ENCODE measurements at places on chromosomes 2 and 18.

- DNase-seq: no peak
These were observed 40.9 kb downstream of the BABAM2 start for GRCh38 chr2:27931361-27931950.

DNA sequence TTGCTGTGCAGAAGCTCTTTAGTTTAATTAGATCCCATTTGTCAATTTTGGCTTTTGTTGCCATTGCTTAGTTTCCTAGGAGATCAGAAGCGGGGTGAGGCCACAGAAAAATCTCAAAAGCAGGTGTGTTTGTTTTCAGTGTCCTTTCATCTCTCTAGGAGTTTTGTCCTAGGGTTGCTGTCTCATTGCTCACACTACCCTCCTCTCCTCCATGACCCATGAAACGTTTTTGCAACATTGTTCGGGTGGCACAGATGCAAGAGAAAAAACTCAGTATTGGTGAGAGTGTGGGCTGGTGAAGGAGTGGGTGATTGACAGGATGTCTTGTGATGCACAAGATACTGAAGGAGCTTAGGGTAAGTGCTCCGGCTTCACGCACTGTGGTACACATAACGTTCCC, 103.6 kb downstream of the LYPD1 start:
- DNase-seq: no peak

DNA sequence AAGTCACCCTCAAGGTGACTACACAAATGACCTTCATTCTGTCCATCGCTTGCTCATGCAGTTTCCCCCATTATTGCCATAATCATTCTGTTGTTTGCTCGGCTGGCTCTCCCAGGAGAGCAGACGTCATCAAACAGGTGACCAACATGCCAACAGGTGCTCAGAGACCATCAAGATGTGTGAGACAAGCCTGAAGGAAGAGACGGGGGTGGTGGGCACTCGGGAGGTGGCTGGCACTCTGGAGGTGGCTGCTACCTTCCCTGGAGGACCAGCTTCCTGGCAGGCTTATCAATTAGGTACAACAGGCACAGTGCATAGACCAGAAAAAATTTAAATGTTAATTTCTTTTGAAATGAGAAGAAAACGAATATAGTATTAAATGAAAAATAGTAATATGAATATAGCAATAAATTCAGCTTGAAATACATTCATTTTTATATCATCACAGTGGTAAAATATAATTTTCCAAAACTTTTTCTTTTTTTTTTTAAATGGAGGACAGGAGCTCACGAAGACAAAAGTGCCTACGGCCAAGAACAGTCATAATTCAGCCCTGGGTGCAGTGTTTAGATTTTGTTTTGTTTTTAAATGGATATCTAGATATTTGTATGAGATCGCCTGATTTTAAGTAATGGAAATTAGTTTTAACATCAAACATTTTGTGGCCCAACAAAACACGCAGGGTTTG, 16.9 kb upstream of the HAAO start:
- no peak for DNase-seq

- DNase-seq: no peak
These were observed 76.9 kb downstream of the ACTR3 start for GRCh38 chr2:113966832-113967231.
